ENCODE measurements at places on chromosomes 13 and 19.

GRCh38 chr13:36518707-36519106 lies 86.4 kb downstream of the CCNA1 start:
- DNase-seq = no peak

DNA sequence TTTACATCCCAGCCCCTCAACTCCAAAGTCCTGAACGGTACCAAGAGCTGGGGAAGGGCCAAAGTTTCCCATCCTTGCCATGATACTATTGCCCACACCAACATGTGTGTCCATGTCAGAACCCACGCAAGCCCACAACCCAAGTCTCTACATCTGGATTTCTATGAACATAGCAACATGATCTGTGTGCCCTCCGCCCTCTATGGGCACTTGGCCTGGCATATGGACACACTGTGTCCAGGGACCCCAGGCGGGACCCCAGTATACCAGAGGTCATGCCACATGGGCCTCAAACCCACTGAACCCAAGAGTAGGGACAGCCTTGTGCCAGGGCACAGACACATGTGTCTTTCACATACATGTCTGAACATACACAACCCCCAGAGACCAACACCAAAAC lies 2.0 kb downstream of the LRFN1 start:
- no peak for DNase-seq

- DNase-seq = no peak
Observed at GRCh38 chr13:75495938-75496337, 14.0 kb upstream of the TBC1D4 start.

GRCh38 chr13:91153372-91153771 lies 194.1 kb upstream of the MIR17HG start:
- no peak for DNase-seq

- no peak for DNase-seq
Observed at GRCh38 chr13:79543883-79544282, 62.9 kb downstream of the NDFIP2 start.

DNA sequence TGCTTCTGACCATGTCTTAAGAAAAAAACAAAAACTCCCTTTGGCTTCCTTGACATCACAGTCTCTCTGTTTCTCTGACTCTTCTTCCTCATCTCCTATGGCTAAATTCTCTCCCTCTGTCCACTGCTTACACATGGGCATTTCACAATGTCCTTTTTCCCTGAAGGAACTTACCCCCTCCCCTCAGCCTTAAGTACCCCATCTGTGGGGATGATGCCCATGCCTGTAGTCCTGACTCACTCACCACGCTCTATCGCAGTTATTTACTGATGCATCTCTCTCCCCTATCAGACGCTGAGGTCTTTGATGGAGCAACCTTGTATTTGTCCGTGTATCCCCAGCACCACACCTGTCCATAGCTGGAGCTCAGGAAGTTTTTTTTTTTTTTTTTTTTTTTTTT lies 32.4 kb downstream of the ACTN4 start:
- DNase-seq = no peak

DNA sequence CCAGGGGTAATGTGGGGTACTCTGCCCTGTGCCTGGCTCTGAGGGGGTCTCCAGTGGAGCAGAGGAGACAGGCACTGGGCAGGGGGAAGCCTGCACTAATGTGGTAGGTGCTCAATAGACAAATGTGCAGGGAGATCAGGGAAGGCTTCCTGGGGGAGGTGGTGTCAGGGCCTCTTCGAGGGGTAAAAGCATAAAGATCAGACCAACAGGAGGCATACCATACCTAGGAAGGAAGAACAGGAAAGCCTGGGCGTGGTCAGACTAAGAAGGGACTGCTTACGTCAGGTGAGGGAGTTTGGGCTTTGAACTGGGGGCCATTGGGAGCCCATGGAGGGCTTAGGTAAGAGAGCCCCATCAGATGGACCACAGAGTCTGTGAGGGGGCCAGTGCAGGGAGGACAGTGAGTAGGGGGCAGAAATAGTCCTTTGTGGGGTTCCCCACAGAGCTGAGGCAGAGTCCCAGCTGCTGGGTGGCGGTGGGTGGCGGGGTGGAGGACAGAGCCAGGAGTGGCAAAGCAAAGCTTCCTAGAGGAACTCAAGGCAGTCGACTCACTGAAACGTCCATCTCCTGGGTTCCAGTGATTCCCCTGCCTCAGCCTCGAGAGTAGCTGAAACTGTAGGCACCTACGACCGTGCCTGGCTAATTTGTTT lies 8.8 kb downstream of the PRR36 start:
- DNase-seq = no peak

DNA sequence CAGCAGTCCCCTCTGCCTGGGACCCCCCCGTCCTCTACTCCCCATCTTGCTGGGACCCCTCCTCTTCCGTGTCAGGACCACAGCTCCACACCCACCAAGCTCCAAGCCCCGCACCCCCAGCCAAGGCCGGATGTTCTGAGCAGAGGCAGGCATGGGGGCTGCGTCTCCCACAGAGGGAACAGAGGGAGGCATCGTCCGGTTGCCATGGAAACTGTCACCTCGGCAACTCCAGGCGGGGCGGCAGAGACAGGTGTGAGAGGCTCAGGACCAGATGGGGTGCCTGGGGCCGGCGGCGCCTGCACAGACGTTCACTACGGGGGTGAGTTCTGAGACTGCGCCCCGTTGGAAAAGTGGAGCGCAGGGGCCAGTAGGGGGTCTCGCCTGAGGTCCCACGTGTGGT lies 5.4 kb downstream of the RNU6-9 start:
- no peak for DNase-seq

DNA sequence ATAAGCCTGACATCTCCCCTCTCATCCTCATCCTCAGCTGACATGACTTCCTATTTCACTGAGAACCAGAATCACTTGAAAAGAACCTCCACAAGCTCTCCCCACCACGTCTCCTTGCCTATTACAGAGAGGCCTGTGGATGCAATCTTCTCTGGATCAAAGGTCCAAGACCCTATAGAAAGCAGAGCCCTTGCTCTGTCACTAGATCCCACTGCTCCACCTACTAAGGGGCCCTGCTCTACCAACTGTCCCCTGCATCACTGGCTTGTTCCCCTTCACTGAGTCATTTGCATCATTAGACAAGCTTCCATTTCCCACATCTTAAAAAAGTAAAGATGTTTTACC lies 40.8 kb downstream of the RCBTB2 start:
- no peak for DNase-seq

DNA sequence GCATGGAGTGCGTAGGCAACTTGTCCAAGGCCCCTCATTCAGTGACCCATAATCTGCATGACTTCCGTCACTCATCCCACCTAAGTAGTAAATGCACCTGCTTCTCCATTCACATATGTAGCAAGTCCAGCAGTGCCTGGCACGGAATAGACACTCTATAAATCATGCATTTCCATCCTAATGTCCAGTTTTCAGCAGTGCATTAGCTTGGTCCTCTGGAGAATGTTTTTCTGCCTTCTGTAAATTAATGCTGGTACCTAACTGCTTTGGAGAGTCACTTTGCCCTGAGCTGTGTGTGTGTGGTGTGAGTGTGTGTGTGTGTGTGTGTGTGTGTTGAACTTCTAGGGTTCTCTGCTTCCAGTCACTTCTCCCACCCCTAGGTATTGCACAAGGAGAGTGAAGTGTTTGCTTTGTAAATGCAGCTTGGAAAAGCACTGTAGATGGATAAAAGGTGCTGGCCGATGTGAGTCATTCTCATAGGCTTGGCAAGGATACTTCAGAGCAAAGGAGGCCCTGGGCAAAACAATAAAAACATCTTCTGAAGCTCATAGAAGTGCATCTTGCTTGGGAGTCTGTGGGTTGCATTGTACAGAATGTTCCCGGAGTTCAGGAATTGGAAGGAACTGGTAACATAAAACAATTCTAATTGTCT lies 181.8 kb downstream of the KATNAL1 start:
- DNase-seq = no peak

- no peak for DNase-seq
Observed at GRCh38 chr13:94305463-94305862, 174.0 kb downstream of the DCT start.

GRCh38 chr19:28316464-28316863 lies 896.5 kb downstream of the UQCRFS1 start:
- no peak for DNase-seq

DNA sequence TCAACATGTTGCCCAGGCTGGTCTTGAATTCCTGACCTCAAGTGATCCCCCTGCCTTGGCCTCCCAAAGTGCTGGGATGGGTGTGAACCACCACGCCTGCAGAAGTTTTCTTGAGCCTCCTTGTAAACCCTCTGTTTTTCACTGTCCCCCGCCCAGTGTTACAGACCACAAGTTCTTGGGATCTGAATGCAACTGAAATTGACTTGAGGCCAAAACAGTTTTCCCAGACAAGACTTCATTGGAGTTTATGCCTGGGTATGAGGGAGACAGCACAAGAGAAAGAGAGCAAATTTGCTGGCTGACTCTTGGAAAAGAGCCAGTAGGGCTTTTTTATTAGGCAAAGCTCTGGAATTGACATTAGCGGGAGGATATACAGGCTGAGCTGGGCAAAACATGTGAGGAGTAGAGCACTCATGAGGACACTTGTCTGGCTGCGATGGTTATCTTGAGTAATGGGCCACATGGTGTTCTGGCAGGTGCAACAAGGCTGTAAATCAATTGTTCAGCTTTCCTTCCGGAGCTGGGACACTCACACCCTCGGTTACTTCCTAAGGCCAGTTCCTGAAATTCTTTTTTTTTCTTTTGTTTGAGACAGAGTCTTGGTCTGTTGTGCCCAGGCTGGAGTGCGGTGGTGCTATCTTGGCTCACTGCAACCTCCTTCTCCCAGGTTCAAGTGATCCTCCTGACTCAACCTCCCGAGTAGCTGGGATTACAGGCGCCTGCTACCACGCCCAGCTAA lies 12.7 kb upstream of the HNRNPL start:
- peak; percentile 15 for DNase-seq

DNA sequence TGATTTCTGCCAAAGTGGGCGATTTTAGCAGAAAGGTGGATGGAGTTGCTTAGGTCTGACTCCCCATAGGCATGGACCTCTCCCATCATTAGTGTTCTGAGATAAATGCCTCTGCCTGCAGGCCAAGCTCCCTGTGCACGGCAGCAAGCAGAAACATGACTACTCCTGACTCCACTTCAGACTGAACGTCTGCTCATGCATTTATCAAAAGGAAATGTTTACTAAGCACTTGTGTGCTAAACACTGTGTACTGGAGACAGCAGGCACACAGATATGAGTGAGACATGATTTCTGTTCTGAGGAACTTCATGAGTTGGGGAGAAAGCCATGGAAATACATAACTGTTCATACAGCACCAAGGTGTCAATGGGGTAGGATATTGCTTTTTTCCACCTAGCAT lies 149.6 kb downstream of the MIPEP start:
- no peak for DNase-seq

DNA sequence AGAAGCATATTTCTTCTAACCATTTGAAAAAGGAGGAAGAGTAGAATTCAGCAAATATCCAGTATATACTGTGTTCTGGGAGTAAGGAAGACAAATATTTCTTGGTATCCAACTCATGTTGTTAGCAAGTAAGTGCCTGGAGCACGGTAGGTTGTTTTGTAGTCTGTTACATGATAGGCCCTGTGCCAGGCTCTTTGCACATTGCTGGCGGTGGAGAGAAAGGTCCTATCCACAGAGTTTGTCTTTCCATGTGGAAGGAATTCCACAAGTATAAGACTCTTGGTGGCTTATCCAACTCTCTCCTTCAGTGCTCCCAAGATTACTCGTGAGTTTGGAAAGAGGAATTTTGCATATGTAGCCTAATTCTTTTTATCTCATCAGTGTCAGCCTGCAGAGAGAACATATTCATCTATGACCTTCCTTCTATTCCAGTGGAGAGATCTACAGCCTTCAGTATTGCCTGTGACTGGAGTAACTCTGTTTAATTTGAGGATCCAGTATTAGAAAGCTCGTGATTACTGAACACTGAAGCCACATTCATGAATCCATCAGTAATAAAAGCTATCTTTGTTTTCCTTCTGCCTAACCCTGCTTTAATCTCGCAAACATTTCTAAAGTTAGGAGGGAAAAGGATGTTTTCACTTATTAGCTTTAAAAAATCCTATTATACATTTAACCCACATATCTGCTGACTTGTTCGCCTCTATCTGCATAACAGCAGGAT lies 183.9 kb upstream of the CSNK1A1L start:
- DNase-seq = no peak

DNA sequence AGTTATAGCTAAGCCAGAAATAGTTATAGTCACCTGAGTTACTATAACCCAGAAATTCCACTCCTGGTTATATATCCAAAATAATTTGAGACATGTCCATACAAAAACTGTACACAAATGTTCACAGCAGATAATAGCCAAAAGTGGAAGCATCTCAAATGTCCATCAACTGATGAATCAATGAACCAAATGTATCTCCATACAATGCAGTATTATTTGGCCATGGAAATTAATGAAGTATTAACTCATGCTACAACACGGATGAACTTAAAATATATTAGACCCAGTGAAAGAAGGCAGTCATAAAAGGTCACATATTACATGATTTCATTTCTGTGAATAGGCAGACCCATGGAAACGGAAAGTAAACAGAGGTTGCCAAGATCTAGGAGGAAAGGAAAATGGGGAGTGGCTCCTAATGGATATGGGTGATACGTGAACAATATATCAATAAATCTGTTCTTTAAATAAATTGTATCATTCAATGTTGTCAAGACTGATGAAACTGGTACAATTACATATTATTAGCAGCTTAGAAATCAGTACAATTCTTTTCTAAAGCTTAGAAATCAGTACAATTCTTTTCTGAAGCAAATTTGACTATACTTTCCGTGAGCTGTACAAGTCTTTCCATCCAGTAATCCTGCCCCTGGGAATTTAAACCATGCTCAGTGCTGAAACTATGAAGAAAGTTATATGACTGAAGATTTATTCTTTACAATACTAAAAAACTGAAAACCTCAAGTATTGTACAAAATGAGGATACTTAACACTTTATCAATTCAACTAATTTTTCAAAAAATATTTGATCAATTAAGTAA lies 47.0 kb upstream of the DIAPH3 start:
- DNase-seq = no peak

GRCh38 chr19:48490981-48491792 lies 20.4 kb downstream of the LMTK3 start:
- no peak for DNase-seq

DNA sequence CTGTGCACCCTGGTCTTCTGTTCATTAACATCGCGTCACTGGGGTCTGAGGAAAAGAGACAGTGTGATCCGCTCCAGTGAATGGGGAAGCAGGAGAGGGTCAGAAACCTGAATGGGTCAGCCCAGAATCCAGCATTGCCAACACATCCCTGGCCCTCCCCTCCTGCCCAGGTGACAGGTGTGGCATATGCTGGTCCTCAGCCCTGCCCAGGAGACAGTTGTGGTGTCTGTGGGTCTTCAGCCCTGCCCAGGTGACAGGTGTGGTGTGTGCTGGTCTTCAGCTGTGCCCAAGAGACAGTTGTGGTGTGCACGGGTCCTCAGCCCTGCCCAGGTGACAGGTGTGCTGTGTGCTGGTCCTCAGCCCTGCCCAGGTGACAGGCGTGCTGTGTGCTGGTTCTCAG lies 8.0 kb downstream of the TFDP1 start:
- no peak for DNase-seq

GRCh38 chr13:103812971-103813370 lies 746.8 kb upstream of the SLC10A2 start:
- DNase-seq = no peak

Measured in NCI-H2081 treated with DMSO at 0.1 percent for 48 hours (cell line).